GM18507 (cell line): ENCODE measurements at places on chromosomes 7 and 10.

DNA sequence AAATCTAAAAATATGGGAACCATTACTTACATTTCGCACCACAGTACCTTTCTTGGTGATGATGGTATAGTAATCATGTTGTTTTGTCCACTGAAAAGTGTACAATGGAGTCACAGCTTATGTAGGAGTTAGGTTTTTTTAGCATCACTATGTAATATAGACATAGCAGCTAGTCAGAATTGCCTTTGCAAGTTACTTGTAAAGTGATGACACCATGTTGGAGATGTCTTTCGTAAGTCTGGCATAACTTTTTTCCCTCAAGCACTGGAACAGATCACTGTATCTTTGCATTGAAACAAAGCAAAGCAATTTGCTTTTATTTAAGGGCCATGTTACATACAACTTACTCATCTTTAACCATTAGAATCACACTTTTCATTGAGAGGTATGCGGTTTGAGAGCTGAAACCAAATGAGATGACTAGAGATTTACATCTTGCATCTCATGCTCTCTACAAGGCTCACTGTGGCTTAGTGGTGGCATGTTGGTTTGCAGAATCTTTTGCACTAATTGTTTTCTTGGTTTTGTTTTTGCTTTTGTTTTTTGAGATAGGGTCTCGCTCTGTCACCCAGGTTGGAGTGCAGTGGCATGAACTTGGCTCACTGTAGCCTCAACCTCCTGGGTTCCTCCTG, 18.3 kb downstream of the UBN2 start:
- no peak for DNase-seq

- peak; percentile 71 for DNase-seq
Observed at GRCh38 chr7:41943094-41943577, 240.2 kb upstream of the INHBA start.

GRCh38 chr7:92761391-92762097, 74.8 kb downstream of the CDK6 start:
- DNase-seq, result no peak

- DNase-seq, result no peak
Observed at GRCh38 chr7:10439027-10439426, 534.6 kb upstream of the PHF14 start.

- no peak for DNase-seq
Observed at GRCh38 chr7:80047856-80048459, 86.7 kb upstream of the GNAI1 start.

- no peak for DNase-seq
Observed at GRCh38 chr7:130982651-130983050, 248.6 kb upstream of the KLF14 start.

DNA sequence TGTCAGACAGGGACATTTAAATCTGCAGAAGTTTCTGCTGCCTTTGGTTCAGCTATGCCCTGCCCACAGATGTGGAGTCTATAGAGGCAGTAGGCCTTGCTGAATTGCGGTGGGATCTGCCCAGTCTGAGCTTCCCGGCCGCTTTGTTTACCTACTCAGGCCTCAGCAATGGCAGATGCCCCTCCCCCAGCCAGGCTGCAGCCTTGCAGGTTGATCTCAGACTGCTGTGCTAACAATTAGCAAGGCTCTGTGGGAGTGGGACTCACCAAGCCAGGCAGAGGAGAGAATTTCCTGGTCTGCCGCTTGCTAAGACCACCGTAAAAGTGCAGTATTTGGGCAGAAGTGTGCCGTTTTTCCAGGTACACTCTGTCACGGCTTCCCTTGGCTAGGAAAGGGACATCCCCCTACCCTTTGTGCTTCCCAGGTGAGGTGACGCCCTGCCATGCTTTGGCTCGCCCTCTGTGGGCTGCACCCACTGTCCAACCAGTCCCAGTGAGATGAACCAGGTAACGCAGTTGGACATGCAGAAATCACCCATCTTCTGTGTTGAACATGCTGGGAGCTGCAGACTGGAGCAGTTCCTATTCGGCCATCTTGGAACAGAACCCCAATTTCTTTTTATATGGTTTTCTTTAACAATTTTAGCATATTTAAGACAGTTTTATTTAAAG, 28.4 kb upstream of the VWDE start:
- no peak for DNase-seq

DNA sequence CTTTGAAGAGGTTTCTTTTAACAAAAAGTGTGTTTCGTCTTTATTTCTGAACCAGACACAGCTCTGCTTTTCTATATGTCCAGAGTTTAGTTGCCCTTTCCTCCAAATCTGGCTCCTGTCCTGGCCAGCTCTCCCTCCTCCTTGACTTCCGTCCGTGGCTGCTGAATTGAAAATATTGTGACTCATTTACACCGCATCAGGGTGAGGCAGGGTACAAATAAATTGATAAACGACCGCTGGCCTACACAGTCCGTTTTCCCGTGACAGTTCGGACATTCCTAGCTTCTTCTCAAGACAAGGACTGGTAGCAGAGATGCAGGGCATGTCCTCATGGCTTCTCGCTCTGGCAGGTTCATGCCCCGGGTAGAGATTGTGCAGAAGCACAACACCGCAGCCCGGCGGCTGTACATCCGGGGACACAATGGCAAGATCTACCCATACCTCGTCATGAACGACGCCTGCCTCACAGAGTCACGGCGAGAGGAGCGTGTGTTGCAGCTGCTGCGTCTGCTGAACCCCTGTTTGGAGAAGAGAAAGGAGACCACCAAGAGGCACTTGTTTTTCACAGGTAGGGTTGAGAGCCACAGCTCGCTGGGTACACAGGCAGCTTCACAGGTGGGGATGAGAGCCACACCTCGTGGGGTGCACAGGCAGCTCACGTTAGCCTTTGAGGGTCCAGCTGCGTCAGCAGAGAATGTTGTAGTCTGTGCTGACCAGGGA, 126.6 kb downstream of the TRRAP start:
- DNase-seq, result no peak

DNA sequence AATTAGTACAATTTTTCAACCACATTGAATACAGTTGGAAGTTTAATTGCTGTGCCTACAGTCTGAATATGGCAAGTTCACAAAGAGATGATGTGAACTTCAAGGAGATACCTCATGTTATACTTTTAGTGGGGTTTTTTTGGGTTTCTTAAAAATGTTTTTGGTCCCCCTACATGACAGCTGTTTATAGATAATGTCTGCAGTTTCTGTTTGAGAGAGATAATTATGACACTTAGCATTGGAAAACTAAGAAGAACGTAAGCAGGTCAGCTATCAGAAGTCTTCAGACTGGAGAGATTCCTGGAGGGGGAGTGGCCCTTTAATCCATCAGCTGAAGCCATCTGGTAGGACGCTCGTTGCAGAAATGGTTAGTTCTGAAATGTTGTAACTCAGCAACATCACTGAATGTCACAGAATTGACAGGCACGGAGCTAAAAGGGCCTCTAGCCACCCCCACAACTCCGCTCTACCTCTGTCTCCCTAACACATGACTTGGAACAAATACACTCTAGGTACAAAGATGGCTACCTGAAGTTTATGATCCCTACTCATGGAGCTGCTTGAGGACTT, 29.0 kb downstream of the TIMM23 start:
- no peak for DNase-seq

DNA sequence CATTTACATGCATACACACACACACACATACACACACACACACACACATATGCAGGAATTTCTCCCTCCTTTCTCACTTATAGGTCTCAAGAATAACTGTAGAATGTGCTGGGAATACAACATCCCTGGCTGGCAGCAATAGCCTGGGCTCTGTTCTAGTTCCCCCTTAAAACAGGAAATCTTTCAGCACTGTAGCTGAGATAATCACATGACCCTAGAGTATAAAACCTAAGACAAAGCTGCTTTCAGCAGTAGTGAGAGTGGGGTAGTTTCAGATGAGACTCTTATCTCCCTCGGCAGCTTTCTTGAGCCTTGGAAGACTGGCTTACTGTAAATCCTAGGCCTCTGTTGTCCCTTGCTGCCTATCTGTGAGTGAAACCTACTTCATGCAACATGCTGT, 137.4 kb upstream of the AKR1E2 start:
- no peak for DNase-seq

- no peak for DNase-seq
Observed at GRCh38 chr7:69932034-69932628, 333.9 kb downstream of the AUTS2 start.

DNA sequence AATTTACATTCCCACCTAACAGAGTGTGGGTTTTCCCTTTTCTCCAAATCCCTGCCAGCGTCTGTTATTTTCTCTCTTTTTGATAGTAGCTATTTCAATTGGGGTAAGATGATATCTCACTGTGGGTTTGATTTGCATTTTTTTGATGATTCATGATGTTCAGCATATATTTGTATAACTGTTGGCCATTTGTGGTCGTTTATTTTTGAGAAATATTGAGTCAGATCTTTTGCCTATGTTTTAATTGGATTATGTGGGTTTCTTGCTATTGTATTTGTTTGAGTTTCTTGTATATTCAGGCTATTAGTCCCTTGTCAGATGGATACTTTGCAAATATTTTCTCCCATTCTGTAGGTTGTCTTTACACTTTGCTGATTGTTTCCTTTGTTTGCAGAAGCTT, 193.8 kb downstream of the ABCA13 start:
- no peak for DNase-seq

GRCh38 chr7:28067171-28067570, 113.4 kb downstream of the JAZF1 start:
- no peak for DNase-seq

- DNase-seq, result no peak
Observed at GRCh38 chr10:72006026-72006425, 41.8 kb downstream of the CHST3 start.

DNA sequence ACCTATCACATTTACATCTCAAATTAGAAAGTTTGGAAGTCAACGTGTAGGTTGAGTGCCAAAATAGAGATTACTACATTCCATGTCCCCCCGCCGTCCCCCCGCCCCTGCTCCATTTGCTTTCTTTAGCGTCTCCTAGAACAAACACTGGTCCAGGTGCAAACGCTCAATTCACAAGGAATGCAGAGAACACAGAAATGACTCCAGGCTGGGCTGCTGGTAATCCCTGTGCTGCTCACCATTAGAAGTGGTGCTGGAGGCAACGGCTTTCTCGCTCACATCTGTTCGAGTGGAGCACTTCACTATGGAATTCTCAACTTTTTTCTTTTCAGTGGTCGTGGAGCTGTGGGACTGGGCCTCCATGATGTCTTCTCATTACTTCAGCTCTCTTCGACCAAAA, 14.1 kb downstream of the GLI3 start:
- no peak for DNase-seq

GRCh38 chr10:61024856-61025201, 80.8 kb upstream of the RHOBTB1 start:
- no peak for DNase-seq

DNA sequence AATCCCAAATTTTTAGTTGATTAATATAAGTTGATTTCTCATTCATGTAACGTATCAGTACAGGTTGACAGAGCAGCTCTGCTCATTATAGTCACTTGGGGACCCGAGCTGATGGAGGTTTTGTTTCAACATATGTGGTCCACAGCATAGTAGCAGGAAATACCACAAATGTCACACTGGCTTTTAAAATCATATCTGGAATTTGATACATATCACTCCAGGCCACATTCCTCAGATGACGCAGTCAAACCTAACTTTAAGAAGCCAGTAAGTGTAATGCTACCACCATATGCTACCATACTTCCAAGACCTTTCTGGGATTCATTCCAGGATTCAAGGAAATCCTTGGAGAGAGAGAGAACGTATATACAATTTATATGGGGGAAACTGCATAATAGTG, 156.3 kb downstream of the PHF14 start:
- DNase-seq, result no peak
